Effector memory CD8-positive, alpha-beta T cell (primary cell): ENCODE measurements at places on chromosomes 1 and 21.

DNA sequence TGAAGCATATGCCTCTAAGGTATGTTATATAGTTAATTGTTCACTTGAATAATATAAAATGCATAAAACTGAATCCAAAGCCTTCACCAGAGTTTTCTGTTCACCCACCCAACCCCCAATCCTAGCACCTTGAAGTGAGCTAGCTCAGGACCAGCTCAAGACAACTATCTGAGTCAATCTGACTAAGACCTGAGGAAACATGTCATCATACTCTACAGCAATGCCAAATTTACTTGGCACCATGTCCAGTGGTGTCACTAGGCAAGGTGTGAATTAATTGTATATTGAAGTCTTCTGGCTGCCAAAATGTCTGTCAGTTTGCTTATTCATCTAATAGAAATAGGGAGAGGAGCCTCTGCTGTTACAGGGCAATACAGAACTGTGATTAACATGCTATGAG is 3.8 kb downstream of the DNASE2B start:
- DNase-seq = no peak
- H3K27me3 ChIP-seq = peaks cover 7% of the 10 kb centered on the region
- H3K36me3 ChIP-seq = no peaks in the 10 kb centered on the region
- no peaks in the 10 kb centered on the region for H3K4me1 ChIP-seq
- no peak overlapping the region for H3K27ac ChIP-seq

- no peak overlapping the region for H3K27ac ChIP-seq
- H3K27me3 ChIP-seq = no peaks in the 10 kb centered on the region
- no peak for DNase-seq
- peaks cover 1% of the 10 kb centered on the region for H3K36me3 ChIP-seq
- no peak overlapping the region for H3K4me3 ChIP-seq
- no peaks in the 10 kb centered on the region for H3K4me1 ChIP-seq
These were observed 28.5 kb downstream of the TNN start for GRCh38 chr1:175095978-175096607.

DNA sequence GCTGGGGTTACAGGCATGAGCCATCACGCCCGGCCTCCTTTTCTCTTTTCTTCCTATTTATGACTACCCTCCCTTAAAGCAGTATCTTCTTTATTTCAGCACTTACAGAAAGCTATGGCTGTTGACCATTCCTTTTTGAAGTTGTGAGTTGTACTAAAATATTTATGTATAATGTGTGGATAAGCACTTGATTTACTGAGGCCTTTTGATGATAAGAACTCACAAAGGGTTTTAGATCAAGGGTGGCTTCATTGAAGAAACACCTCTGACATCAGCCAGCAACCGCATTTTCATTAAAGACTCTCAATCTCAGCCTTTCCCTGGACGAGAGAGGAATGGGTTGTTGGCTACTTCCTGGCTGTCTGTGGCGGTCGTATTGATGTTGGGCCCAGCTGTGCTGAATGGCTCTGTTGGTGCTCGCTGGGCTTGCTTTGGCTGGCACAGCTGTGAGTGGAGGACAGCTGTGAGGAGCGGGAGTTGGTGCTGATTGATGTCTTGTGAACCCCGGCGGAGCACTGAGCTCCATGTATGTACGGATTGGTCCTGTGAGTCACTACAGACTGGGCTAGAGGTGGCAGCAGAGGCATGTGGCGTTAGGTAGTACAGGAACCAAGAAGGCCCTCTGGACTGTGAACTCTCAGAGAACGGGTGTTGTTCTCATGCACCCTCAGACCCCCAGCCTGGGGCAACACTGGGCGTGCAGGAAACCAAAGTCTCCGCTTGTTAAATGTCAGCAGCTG is 208.8 kb downstream of the KIF26B start:
- no peak overlapping the region for H3K4me3 ChIP-seq
- no peaks in the 10 kb centered on the region for H3K4me1 ChIP-seq
- H3K36me3 ChIP-seq = peaks cover 5% of the 10 kb centered on the region
- DNase-seq = no peak

DNA sequence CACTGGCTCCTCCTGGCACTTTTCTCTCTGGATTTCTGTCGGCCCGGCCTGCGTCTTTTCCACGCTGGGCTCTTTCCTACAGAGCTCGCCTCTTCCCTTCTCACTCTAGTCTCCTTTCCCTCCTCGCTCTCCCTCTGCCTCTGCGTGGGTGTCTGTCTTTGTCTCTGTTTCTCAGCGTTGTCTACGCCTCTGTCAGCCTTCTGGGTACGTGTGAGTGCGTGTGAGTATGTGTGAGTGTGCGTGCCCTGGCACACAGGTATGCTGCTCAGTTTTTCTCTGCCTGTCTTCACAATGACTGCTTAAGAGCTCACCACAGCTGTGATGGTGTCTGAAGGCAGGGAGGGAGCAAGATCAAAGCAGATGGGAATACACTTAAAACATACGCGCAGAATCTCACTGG is 77.7 kb downstream of the KIRREL1 start:
- no peaks in the 10 kb centered on the region for H3K36me3 ChIP-seq
- H3K27ac ChIP-seq = no peak overlapping the region
- DNase-seq = no peak
- no peak overlapping the region for H3K4me3 ChIP-seq
- peaks cover 64% of the 10 kb centered on the region for H3K27me3 ChIP-seq

GRCh38 chr1:168442931-168443330 is 100.9 kb downstream of the XCL2 start:
- H3K27me3 ChIP-seq = no peaks in the 10 kb centered on the region
- no peak overlapping the region for H3K27ac ChIP-seq
- peaks cover 62% of the 10 kb centered on the region for H3K4me1 ChIP-seq
- peaks cover 3% of the 10 kb centered on the region for H3K36me3 ChIP-seq

DNA sequence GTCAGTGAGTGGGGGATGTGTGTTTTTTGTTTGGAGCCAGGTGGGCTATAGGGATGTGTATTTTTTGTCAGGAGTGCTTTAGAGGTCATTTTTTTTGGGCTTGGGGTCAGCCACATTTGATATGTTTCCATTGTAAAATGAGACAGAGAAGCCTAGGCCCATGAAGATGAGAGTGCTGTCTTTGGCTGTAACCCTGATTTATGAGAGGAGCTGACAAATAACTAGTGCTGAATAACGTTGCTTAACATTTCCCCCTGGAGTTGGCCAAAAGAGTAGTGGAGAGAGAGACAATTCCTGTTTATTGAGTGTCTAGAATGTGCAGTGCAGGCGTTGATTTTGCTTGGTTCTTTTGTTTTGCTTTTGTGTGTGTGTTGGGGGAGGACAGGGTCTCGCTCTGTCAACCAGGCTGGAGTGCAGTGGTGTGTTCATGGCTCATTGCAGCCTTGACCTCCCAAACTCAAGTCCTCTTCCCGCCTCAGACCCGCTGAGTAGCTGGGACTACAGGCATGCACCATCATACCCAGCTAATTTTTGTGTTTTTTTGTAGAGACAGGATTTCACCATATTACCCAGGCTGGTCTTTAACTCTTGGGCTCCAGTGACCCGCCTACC is 64.7 kb downstream of the S1PR1 start:
- no peak for DNase-seq
- H3K27ac ChIP-seq = no peak overlapping the region
- H3K27me3 ChIP-seq = no peaks in the 10 kb centered on the region
- H3K4me3 ChIP-seq = no peak overlapping the region
